ENCODE measurements at places on chromosomes 1 and 21.

DNA sequence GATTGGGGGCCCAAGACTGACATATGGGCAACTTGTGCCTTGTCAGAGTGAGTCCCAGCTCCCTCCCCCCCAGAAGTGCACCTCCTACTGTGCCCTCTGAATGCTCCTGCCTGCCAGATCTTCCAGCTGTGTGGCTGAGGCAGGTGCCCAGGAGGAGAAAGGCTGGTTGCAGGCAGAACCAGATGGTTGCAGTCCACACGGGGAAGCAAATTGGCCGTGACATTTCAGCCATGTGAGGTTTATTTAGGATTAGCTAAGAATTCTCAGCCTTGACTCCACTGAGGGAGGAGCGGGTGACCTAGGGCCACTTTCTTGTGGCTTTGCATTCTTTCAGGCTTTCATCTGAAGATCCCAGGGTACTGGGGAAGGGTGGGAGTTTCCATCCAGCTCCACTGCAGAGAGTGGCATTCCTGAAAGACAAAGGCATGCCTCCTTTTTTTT, 33.8 kb downstream of the PEX14 start:
- DNase-seq: no peak

GRCh38 chr21:44619886-44620285, 7.0 kb upstream of the KRTAP10-9 start:
- no peak for DNase-seq

- DNase-seq: no peak
Observed at GRCh38 chr1:905071-905749, 18.5 kb upstream of the SAMD11 start.

GRCh38 chr1:197675583-197676208, 99.6 kb downstream of the DENND1B start:
- no peak for DNase-seq

- no peak for DNase-seq
Observed at GRCh38 chr1:203722909-203723308, 42.1 kb upstream of the LAX1 start.

- DNase-seq: no peak
Observed at GRCh38 chr1:70497152-70497551, 86.1 kb downstream of the CTH start.

DNA sequence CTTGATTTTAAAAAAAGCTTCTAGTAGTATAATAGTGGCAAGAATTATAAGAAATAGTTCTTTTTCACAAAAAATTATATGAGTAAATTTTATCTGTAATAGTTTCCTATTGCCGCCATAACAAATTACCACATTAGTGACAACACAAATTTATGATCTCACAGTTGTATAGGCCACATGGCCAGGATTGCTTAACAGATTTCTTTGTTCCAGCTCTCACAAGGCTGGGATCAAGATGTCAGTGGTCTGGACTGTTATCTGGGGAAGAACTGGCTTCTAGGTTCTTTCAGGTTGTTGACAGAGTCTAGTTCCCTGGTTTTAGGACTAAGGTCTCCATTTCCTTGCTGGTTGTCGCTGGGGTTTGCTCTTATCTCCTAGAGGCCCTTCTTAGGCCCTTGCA, 236.4 kb downstream of the USP25 start:
- no peak for DNase-seq

GRCh38 chr1:212162635-212163034, 122.6 kb upstream of the PPP2R5A start:
- no peak for DNase-seq

DNA sequence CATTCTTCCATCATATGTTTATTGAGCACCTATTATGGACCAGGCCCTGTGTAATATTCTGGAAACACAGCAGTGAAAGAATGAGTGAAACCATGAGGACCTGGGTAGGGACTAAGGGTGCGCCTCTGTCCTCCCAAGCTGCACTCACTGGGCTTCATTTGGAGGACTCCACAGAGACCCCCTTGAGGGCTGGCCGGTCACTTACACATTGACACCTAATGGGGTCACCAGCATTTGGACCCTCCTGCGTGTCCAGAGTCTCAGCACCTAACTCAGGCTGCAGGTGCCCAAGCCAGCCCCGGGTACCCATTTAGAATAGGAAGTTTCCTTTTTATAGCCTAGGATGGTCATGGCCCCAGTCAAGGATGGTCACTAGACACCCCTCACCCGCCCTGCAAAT, 2.8 kb upstream of the FNDC5 start:
- no peak for DNase-seq

- peak; percentile 64 for DNase-seq
Observed at GRCh38 chr1:109395602-109396512, 1.9 kb downstream of the SORT1 start.

DNA sequence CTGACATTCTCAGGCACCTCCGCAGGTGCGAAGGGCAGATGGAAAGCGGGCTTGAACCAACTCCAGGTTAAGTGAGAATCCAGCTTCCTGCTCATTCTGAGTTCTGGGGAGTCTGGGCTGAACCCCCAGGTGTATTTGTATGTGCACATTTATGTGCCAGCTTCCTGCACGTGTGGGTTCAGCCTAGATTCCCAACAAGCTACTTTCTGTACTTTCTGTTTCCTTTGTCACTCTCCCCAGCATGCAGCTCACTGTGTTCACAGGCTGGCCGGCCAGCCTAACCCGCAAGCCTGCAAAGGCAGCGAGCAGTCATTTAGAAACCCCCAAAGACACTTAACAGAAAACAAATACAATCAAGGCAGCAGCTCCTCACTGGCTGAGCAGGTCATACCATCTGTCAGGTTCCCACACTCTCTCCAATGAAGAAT, 1.3 kb upstream of the IL19 start:
- DNase-seq: no peak

DNA sequence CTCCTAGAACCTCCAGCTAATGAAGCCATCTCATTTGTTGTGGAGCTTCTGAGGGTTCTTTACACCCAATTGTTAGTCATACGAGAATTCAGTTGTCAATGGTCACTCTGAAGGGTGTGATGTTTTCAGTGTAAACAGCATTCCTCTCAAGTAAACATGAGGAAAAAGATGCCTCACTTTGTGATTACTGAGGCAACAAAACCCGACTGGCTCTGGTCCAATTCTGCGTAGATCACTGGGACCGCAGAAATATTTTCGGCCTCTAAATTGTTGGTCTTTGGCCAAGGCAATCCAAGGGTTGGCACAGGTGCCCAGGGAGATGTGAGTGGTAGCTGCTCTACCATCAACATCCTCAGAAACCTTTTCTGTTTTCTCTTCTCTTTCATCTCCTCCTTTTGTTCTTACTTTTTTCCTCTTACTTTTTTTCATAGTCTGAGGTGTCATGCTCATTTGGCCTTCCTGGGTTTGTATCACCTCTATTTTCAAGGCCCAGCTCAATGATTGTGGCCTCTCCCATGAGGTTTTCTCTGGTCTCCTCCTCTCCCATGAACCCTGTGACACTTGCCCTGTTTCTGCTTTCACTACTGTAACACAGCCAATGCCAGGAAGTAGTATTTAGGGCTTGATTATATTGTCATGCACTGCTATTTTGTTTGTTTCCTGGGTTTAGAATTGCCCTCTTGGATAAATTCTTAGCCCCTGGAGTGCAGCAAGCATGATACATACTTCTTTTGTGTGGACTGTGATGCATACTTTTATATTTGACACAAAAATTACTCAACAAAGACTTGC, 221.9 kb downstream of the TNR start:
- no peak for DNase-seq

- no peak for DNase-seq
Observed at GRCh38 chr1:20426923-20427322, 59.1 kb downstream of the CAMK2N1 start.

DNA sequence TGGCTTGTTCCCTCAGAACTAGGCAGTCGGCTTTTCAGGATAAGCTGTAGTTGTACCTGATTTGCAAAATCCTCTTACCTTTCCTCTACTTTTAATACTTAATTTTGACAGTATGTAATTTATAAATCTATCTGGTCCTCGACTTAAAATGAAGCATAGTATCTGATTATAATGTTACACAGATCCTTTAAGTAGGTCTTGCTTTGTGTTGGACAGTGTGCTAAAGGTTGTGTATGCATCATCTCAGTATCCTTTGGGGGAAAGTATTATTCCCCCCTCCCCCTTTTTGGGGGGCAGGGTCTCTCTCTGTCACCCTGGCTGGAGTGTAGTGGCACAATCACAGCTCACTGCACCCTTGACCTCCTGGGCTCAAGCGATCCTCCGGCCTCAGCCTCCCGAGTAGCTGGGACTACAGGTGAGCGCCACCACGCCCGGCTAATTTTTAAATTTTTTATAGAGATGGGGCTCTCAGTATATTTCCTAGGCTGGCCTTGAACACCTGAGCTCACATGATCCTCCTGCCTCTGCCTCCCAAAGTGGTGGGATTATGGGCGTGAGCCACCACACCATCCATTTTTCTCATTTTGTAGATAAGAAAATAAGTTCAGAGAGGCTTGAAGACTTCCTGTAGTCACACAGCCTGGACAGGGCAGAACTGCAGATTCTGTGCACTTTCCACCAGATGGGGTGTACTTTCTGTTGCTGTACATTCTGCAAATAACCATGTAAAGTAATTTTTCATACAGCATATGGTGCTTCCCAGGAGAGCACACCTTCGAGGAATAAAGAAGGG, 791 bp upstream of the STX6 start:
- no peak for DNase-seq

GRCh38 chr1:183932412-183932811, 105.1 kb downstream of the COLGALT2 start:
- DNase-seq: peak; percentile 80

DNA sequence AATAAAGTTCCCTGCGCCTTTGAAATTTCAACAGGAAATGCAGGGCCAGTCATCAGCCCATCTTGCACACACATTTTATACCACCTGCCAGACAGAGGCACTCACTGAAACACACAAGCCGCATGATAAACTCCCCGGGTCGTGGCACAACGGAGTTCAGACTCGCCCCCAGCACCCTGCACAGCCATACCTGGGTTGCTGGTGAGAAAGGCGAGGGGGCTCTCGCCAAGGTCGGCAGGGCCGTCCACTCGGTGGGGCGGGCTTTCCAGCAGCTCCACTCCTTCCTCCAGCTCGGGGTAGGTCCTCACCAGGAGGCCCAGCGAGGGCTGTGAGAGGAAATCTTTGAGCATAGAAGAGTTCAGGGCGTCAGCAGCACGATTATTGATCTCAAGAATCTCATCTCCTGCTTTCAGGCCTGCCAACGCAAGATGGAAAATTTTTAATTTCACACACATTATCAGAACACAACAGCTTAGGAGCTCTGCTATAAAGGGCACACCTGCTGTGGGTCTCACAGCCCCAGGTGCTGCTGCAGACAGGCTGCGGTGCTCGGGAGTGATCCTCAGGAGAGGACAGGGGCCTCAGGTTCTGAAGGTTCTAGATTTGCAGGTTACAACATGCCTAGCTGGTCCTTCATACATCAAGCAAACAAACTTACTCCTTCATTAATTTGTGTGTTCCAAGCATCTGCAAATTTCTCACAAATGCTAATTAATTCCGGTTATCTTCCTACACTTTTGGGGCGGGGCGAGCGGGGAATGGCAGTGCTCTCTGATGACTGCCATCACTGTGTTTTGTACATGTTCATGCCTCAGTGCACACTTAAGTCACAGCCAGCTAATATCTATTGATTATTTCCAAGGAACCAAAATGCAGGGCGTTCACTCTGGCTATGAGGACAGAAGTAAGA, 144.2 kb upstream of the KRTAP19-8 start:
- no peak for DNase-seq

- DNase-seq: no peak
Observed at GRCh38 chr1:160346463-160346862, 3.3 kb downstream of the NCSTN start.

- DNase-seq: no peak
Observed at GRCh38 chr1:78009276-78009675, 4.5 kb downstream of the DNAJB4 start.
